Osteoblast (primary cell): ENCODE measurements at places on chromosomes 13 and 19. TPM values are rescaled to one million over a fixed set of nuclear protein-coding genes. Genes with fewer than 3 reads are reported as not detected.

DNA sequence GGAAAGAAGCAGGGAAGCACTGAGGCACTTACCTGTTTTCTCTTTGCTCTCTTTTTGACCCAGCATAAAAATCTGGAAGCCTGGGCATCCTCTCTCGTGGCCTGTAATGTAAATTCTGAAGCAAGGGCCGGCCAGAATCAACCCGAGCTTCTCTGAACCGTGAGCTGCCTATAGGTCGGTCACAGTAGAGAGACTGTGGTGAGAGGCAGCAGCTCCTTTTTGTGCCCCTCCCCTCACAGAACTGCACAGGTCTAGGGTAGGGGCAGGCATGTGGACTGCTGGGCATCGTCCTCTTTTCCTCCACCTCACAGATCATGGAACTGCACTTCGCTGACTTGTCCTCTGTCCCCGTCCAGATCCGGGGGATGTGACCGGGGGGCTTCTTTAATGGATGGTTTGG, 12.5 kb downstream of the FAM124A start:
- DNase-seq: no peak

CASP14 gene
- total RNA-seq: not detected in 2 replicates

- no peak for DNase-seq
Measured at GRCh38 chr19:16064209-16064889, 11.9 kb upstream of the TPM4 start.

GRCh38 chr19:29302002-29302928, 89.3 kb upstream of the UQCRFS1 start:
- no peak for DNase-seq

DNA sequence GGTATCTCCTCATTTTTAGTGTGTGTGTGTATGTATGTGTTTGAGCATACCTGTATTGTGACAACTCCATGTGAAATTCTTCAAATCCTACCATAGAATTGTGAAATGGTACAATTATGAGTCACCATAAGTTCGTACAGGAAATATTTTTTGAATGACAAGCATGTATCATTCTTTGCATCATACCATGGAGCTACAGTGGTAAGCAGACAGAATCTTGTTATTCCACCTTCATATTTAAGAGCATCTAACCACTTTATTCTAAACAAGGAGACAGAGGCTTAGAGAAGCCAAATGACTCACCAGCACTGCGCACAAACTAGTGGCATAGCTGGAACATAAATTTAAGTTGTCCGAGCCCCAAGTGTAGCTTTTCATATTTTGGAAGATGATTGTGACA, 4.5 kb upstream of the EPSTI1 start:
- DNase-seq: peak; percentile 86

SIRT6 gene
- 8.3 and 16.3 TPM in 2 replicates for total RNA-seq

GRCh38 chr19:54045771-54046170, 17.9 kb downstream of the VSTM1 start:
- no peak for DNase-seq

STAP2 gene
- 2.4 and 2.5 TPM in 2 replicates for total RNA-seq

DNA sequence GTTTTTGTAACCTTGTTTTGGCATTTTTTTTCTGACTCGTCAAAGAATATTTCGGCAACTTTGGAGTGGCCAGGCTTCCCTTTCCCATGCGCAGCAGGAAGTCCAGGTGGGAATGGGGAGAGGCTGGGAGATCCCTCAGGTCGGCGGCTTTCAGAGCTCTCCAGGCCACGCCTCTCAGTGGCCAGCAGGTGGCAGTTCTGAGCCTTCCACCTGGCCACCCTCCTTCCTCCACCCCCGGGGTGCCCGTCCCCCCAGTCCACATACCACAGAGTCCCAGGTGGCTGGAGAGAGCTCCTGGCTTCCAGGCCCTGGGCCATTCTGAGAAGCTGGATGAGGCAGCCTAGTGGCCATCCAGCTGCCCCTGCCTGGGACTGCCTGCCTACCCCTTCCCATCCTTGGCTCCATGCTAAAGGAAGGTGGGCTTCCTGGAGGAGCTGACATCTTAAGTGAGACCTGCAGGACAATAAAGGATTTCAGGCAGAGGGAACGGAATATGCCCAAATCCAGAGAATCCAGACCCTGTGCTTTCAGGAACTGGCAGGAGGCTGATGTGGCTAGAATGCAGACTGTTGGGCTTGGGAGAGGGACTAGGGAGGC, 46.3 kb downstream of the CCNE1 start:
- DNase-seq: no peak

GRCh38 chr13:99374169-99374991, 67.2 kb upstream of the GPR183 start:
- DNase-seq: no peak

DNA sequence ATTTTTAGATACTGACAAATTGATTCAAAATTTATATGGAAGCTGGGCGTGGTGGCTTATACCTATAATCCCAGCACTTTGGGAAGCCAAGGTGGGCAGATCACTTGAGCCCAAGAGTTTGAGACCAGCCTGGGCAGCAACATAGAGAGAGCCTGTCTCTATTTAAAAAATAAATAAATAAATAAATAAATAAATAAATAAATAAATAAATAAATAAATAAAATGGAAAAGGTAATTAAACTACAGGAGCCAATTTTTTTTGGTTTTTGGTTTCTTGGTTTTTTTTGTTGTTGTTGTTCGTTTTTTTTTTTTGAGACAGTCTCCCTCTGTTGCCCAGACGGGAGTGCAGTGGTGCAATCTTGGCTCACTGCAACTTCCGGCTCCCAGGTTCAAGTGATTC, 29.4 kb upstream of the TRIM13 start:
- DNase-seq: no peak

CGB7 gene
- under 0.01 and 0.29 TPM in 2 replicates for total RNA-seq

GRCh38 chr19:7925171-7925851, 624 bp downstream of the CTXN1 start:
- peak; percentile 99 for DNase-seq

PRR19 gene
- total RNA-seq: 0.36 and 0.59 TPM in 2 replicates

SHISA7 gene
- not detected in 2 replicates for total RNA-seq

- DNase-seq: peak; percentile 57
Measured at GRCh38 chr19:58510084-58510862, 1.5 kb downstream of the SLC27A5 start.

- DNase-seq: no peak
Measured at GRCh38 chr13:90201202-90201601, 1146.3 kb upstream of the MIR17HG start.

GPR12 gene
- not detected in 2 replicates for total RNA-seq

LGI4 gene
- 0.59 and 0.72 TPM in 2 replicates for total RNA-seq

IRGC gene
- total RNA-seq: not detected in 2 replicates

DNA sequence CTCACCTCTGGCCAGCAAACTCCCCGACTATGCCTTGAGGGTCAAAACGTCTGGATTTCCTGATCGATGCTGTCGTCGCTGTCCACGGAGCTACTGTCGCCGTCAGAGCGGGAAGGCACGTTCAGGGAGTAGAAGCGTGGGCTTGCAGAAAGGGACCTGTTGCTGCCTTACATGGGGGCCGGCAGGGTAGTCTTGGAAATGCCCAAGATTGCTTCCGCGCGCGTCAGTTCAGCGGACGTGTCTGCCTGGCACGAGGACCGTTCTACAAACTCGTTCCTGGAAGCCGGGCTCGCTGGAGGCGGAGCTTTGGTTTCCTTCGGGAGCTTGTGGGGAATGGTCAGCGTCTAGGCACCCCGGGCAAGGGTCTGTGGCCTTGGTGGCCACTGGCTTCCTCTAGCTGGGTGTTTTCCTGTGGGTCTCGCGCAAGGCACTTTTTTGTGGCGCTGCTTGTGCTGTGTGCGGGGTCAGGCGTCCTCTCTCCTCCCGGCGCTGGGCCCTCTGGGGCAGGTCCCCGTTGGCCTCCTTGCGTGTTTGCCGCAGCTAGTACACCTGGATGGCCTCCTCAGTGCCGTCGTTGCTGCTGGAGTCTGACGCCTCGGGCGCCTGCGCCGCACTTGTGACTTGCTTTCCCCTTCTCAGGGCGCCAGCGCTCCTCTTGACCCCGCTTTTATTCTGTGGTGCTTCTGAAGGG, 15.4 kb downstream of the RB1 start:
- peak; percentile 66 for DNase-seq
